Stimulated activated CD4-positive, alpha-beta T cell treated with anti-CD3 and anti-CD28 coated beads, Interleukin-15, amount 100 ng/mL, for 1 hour (primary cell): ENCODE measurements at places on chromosomes 2 and 18.

DNA sequence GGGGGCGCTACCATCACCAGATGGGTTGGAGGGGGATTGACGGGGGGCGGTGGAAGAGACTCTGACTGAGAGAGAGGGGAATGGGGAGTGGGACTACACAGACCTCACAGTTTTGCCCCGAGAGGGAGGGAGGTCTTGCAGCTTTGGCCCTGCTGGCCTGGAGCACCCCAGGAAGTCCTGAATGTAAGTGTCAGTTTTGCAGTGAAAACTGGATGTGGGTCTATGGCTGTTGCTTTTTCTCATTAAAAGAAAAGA lies 2.4 kb downstream of the TCF7L1 start:
- no peak for DNase-seq

GRCh38 chr2:240917684-240918257 lies 11.6 kb downstream of the CROCC2 start:
- no peak for DNase-seq

- no peak for DNase-seq
Observed at GRCh38 chr18:58495207-58495606, 133.7 kb downstream of the ALPK2 start.

DNA sequence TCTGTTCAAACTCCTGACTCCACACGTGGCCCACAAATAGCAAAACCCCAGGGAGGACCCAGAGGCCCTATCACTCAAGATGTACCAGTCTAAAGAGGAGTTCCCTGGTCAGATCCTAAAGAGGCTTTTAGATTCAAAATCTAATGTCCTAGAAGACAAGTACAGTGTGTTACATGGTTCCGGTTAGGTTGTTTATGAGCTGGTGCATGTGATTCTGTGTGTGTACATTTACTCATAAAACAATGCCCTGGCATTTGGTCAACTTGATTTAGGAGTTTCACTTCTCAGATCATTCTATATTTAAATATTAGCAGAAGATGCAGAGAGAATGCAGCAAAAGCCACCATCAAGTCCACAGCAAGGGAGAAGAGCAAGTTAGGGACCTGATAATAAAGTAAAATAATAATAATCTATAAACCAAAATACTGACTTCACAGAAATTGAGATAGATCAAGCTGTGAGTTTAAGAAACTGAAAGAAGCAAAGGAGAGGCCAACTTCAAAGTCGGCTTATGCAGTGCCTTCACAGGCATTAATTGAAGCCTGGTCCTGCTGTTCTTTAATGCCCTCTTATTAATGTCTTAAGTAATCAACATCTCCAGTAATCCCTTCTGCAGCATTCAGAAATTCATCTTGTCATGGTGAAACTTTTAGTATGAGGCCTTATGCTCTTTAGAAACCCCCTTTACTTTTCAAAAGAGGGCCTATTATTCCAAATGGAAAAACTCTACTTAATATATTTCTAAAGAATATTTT lies 4.2 kb upstream of the AP1S3 start:
- no peak for DNase-seq

DNA sequence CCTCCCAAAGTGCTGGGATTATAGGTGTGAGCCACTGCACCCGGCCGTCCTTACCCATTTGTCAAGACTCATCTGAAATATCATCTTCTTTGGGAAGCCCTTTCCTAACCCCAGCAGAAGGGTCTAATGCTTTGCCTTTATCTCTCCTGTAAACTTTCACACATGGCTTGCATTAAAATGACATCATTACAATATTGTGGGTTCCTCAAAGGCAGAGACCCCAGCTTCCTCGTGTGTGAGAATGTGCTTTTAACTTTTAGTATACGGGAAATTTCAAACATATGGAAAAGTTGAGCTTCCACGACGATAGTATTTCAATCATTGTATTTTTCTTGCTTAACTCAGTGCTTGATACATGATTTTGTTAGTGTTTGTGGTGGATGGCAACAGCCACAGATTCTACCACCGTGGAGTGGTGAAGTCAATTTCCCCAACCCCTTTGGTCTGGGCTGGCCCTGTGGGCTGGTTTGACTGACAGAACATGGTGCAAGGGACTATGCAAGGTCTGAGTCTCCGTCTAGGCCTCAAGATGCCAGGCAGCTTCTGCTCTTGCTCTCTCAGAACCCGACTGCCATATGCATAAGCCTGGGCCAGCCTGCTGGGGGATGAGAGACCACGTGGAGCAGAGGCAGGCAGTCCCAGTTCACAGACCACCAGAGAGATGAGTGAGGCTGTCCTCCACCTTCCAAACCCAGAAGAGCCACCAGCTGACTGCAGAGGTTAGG lies 39.9 kb downstream of the NGEF start:
- no peak for DNase-seq

- no peak for DNase-seq
Observed at GRCh38 chr18:36634573-36635216, 194.1 kb downstream of the TPGS2 start.

DNA sequence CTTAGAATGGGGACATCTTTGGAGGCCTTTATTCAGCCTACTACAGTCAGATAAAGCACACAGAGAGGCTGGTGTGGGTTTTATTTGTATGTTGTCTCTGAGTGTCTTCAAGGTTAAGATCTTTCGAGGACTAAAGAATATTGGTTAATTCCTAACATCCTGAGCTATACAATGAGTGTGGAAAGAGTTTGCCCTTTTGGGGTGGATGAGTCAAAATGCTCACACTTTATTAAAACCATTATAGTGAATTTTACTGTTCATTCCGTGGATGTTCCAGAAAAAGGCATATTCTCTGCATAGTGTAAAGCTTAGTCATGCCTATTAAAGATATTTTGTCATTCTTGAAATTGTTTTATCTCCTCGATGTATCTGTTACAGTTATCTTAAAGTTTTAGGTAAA lies 29.1 kb upstream of the SLC38A11 start:
- DNase-seq = no peak

GRCh38 chr2:197128126-197128525 lies 182.5 kb downstream of the ANKRD44 start:
- no peak for DNase-seq

DNA sequence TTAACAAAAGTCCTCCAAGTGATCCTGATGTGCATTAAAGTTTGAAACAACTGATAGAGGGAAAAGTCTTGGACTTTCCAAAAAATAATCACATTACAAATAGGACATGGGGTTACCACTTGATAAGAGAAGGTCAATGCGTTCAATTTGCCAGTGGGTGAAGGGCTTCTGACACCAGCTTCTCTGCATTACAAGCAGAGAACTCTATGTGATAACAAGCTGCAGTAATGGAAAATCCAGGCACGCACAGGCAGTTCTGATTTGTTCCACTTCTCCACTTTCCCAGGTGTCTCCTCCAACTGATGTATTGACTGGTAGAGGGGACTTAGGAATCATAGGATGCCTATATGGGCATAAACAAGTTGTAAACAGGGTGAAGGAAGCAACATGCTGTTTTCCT lies 234.0 kb upstream of the MGAT5 start:
- no peak for DNase-seq

GRCh38 chr2:224669449-224669848 lies 46.7 kb downstream of the CCDC195 start:
- no peak for DNase-seq

- DNase-seq = no peak
Observed at GRCh38 chr2:160512491-160512890, 18.9 kb upstream of the RBMS1 start.

DNA sequence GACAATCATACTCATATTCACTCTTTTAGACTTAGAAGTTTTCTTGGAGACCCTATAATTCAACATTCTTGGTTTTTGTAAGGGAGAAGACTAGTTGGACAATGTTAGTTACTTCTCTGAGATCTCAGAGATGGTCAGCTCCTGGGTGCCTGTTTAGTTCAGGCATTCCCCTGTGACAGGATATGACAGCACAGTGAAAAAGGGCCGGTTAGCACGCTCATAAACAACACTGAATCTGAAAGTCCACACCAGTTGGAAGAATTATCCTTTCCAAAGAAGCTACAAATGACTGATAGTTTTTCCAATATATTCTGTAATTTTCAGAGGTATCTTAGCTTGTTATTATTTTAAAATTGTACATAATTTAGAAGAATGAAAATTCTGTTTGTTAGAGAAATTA lies 75.7 kb downstream of the ADAM23 start:
- DNase-seq = no peak

DNA sequence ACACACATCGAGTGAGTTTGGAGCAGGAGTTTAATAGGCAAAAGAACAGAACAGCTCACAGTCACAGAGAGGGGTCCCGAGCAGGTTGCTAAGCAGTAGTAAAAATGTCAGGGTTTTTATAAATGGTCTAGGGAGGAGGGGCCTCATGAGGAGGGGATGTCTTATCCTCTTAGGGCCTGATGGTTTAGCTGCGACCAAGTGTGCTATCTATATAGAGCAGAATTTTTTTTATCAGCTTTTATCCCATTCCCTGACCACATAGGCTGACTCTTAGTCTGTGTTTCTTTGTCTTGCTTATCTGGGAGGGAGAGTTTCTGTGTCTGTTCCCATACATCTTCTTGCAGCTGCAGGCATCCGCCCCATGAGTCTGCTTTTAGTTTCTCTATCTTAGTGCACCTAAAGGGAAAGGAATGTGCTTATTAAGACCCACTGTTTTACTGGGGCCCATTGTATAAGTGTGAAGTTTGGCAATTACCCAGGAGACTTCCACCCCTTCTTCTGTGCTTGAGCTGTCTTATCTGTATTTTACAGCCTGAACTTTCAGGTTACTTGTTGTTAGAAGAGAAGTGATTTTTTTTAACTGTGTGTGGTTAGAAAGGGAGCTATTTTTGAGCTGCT lies 30.4 kb upstream of the GMCL1 start:
- DNase-seq = no peak

GRCh38 chr2:205730191-205730590 lies 47.9 kb downstream of the NRP2 start:
- DNase-seq = no peak

GRCh38 chr18:26961839-26962238 lies 96.3 kb upstream of the AQP4 start:
- DNase-seq = no peak

DNA sequence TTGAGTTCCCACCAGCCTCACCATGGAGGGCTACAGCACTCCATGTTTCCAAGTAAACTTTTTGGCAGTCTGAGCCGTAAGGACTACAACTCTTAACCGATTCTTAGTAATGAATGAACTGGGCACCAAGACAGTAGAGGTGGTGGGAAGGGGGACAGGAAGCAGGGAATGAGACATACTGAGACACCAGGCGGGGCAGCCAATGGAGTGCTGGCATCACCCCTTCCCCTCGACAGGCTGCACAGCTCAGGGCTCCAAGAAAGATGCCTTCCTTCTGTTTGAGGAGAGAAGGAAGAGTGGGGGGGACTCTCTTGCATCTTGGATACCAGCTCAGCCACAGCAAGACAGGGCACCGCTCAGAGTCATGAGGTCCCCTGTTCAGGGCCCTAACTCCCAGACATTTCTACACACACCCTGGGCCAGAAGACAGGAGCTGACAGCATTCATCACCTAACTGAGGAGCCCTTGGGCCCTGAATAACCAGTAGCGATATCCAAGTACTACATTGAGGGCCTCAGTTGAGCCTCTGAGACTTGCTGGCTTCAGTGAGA lies 45.2 kb downstream of the USP34 start:
- DNase-seq = no peak

GRCh38 chr2:222943820-222944219 lies 83.0 kb downstream of the ACSL3 start:
- no peak for DNase-seq

- DNase-seq = no peak
Observed at GRCh38 chr2:202432776-202433175, 56.6 kb downstream of the BMPR2 start.

DNA sequence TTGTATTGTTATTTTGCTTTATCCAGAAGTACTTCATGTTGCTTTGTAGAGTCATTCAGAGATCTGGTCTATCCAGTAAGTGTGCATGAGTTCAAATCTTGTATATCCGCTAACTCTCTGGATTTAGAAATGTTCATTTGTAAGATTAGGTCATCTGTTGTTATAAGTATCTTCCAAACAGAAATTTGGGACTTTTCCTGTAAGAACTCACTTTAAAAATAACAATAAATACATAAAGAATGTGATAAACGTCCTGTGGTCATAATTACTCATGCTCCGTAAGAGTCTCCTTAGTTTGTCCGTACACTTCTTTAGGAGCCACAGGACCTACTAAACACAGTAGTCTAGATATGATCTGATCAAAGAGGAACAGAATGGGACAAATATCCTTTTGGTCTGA lies 699.9 kb upstream of the SLC8A1 start:
- no peak for DNase-seq

GRCh38 chr2:32758232-32758631 lies 130.4 kb downstream of the TTC27 start:
- DNase-seq = no peak

GRCh38 chr18:80227472-80227871 lies 19.8 kb downstream of the PARD6G start:
- no peak for DNase-seq

DNA sequence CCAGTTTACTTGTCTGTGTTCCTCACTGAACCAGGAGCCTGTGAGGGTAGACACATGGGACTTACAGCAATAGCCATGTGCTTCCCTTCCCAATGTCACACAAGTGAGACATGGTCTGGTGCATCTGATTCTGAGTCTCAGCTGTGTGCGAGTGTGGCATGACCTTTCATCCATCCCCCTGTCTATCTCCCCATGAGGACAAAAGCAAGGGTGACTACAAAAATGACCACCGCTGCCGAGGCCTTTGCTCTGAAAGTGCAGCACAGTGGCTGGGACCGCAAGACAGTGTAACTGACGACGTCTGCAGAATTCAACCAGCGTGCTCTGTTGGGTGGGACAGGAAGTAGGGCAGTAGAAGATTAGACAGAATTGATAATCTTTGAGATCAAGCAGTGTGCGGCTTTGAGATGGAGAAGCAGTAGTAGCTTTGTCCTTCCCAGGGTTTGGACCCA lies 50.5 kb downstream of the RAB31 start:
- DNase-seq = no peak

- no peak for DNase-seq
Observed at GRCh38 chr2:3182848-3183247, 194.8 kb downstream of the EIPR1 start.

DNA sequence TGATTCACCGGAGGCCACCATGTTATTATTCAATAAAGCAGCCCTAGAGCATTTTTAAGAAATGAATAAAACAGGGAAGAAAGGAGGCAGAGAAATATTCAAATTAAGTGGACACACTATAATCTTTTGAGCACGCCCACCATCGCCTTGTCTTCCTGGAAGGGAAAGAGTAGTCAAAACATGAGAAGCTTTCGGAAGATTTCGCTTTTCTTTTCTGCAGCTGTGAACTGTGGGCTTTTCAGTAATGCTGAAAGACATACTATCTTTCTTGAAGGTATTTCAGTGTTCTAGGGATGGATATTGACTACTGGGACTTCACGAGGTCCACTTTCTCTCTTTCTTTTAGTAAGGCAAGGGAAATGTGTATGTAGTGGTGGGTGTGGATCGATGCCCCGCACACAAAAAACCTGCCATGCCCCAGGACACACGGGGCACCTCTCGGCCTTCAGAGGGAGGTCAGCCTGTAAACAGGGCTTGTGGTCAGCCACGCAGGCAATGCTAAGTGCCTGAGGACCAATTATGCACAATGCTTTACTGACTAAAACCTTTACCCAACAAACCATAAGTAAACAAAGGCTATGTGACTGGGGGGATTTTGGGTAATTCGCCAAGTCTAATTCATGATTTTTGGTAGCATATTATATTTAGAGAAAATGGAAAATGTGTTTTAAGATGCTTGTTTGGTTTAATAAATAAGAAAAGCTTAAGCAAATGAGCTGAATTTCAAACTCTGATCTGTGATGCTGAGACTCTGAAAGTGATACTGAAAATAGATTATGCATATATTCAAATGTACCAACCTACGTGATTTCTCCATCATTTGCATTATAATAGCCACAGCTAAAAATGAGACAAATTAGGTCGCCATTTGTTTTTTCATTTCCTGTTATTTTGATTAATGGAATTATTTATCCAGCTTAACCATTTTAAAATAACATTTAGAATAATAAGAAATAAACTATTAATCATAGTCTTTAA lies 130.5 kb downstream of the ZNF516 start:
- no peak for DNase-seq
